ENCODE measurements at places on chromosomes 13 and 19.

DNA sequence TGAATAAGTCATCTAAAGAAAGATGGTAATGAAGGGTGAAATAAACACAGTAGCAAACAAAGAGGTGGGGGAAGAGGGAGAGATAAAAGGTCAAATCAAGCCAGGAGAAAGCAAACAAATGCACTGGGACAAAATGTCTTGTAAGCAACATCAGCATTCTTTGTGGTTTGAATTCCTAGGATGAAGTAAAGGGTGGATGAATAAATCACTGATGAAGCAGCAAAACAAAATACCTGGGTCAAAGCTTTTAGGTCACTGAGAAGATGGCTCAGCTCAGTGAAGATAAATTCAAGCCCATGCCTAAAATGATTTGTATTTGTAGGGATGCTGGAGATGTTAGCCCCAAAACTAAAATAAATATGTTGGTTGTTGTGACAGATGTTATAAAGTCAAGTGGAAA lies 86.5 kb upstream of the FBXL3 start:
- DNase-seq: no peak

- peak; percentile 15 for DNase-seq
Measured at GRCh38 chr13:21997726-21998125, 326.9 kb downstream of the FGF9 start.

DNA sequence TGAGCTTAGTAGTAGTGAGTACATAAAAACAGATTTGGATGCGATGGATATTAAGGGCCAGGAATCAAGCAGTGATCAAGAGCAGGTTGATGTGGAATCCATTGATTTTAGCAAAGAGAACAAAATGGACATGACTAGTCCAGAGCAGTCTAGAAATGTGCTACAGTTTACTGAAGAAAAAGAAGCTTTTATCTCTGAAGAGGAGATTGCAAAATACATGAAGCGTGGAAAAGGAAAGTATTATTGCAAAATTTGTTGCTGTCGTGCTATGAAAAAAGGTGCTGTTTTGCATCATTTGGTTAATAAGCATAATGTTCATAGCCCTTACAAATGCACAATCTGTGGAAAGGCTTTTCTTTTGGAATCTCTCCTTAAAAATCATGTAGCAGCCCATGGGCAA lies 11.4 kb downstream of the CHAMP1 start:
- DNase-seq: no peak

- DNase-seq: no peak
Measured at GRCh38 chr19:42831221-42832019, 48.1 kb downstream of the PSG1 start.

GRCh38 chr19:18203408-18203862 lies 407 bp downstream of the RAB3A start:
- peak; percentile 88 for DNase-seq

GRCh38 chr13:40483601-40484000 lies 182.8 kb downstream of the FOXO1 start:
- no peak for DNase-seq

GRCh38 chr13:108574856-108575255 lies 54.6 kb upstream of the MYO16 start:
- no peak for DNase-seq

DNA sequence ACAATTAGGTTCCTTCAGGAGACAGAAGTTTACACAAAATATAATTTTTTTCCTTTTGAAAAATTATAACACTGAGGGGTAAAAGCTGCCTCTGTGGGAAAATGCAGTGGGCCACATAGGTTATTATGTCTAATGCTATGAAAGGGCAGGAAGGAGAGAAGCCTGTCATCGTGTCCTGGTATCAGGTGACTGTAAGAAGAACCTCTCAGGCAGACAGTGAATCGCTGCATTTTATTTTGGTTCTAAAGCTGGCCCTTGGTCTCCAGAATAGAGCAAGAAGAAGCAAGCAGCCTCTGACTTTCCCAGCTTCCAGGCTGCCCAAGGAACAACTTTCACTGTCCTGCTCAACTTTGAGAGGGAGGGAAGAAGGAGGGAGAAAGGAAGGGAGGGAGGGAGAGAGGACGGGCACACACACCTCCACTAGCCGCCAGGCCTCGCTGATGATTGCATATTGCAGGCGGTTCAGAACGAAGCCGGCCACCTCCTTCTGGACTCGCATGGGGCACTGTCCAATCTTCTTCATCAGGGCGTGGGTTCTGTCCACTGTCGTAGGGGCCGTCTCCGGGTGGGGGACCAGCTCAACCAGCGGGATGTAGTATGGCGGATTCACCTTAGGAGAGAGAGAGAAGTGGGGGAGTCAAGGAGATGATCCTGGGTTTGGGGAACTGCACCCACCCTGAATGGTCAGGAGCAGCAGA lies 93.8 kb downstream of the CRYL1 start:
- no peak for DNase-seq

- DNase-seq: no peak
Measured at GRCh38 chr19:30959011-30959410, 390.2 kb downstream of the TSHZ3 start.

- DNase-seq: no peak
Measured at GRCh38 chr19:42662712-42663111, 68.0 kb upstream of the CEACAM8 start.

GRCh38 chr13:104008541-104009435 lies 942.6 kb upstream of the SLC10A2 start:
- no peak for DNase-seq

- DNase-seq: no peak
Measured at GRCh38 chr19:27935669-27936068, 1277.3 kb downstream of the UQCRFS1 start.

- peak; percentile 31 for DNase-seq
Measured at GRCh38 chr13:86710896-86711295, 911.7 kb upstream of the SLITRK6 start.

GRCh38 chr13:40583738-40584137 lies 82.7 kb downstream of the FOXO1 start:
- DNase-seq: no peak

- no peak for DNase-seq
Measured at GRCh38 chr13:86282442-86282841, 483.2 kb upstream of the SLITRK6 start.

- no peak for DNase-seq
Measured at GRCh38 chr13:104809483-104809882, 1726.0 kb downstream of the EFNB2 start.

- DNase-seq: no peak
Measured at GRCh38 chr13:101695870-101696516, 243.5 kb downstream of the ITGBL1 start.

DNA sequence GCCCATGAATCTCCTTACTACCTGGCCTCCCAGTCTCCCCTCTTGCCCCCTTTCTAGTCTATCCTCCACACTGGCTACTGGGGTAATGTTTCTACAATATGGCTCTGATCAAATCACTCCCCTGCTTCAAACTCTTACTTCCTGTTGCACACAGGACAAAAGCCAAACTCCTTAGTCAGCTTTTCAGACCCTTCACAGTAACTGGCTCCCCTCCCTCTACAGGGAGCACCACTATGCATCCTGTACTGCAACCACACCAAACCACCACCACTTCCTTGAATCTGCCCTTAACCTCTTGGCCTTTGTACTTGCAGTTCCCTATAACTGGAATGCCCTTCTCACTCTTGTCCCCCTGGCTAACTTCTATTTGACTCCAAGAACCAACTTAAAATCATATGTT lies 32.2 kb downstream of the DEDD2 start:
- DNase-seq: no peak

DNA sequence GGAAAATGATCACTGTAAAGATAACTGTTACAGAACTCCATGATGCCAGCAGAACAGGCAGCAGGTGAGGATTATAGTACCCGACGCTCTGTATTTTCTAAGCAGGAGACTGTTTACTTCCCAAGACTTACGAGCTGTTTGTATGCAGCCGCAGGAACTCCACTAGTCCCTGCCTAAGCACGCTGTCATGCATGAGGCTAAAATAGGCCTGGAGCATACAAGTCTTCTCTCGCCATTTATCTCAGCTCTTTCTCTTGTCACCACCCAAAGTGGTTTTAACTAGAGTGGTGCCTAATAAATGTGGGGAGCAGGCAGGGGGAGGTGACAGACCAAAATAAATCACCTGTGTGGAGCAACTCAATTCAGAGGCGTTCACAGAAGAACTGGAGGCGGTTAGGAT lies 175.8 kb downstream of the TDRD3 start:
- DNase-seq: peak; percentile 30

- DNase-seq: no peak
Measured at GRCh38 chr19:9044449-9044848, 34.2 kb upstream of the MUC16 start.

DNA sequence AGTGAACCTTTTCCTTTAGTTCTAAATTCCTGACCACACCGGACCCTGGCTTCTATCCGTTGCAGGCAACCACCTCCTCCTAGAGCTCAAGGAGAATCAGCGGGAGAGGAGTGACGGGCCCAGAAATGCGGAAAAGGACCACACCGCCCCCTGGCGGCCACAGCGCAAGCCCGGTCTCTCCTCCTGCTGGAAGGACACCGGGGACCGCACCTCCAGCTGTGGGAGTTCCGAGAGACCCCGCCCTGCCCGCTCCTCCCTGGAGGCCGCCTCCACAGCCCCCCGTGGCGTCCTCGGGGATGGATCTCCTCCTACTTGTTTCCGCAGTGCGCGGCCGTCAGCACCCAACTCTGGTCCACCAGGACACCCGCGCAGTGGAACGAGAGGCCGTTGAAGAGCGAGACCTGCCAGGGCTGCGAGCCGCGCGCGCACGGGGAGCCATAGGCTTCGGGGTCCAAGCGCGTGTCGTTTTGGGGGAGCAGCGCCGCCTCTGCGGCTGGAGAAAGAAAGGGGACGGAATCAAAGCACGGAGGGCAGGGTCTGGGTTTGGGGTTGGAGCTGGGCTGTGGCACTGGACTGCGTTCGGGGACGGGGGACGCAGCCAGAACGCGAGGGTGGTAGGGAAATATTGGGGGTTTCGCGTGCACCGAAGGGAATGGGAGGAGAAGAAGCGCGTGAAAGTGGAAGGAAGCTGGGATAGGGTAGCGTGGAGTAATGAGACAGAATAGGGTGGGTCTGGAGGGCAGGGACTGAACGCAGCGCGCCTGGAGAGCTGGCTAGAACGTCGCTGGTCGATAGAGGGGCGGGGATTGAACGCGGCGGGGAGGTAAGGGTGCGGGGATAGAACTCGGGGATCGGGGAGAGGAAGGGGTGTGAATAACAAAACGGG lies 2.5 kb downstream of the KLK10 start:
- peak; percentile 25 for DNase-seq

DNA sequence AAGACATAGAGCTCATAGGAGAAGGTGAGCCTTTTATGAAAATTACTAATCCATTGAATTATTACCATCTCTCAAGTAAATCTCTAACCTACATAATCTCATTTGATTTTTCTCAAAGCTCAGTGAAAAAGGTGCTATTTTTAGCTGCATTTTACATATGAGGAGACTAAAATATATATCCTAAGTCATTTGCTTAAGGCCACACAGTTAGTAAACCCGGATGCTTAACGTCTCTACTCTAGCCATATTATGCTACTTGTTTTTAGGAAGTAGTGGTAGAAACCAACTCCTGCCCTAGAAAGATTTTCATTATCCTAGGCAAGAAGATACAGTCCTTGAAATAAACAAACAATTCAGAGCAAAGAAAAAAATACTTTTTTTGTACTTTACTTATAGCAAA lies 108.9 kb downstream of the RBM26 start:
- no peak for DNase-seq

- no peak for DNase-seq
Measured at GRCh38 chr13:98976338-98976737, 1.5 kb downstream of the DOCK9 start.

DNA sequence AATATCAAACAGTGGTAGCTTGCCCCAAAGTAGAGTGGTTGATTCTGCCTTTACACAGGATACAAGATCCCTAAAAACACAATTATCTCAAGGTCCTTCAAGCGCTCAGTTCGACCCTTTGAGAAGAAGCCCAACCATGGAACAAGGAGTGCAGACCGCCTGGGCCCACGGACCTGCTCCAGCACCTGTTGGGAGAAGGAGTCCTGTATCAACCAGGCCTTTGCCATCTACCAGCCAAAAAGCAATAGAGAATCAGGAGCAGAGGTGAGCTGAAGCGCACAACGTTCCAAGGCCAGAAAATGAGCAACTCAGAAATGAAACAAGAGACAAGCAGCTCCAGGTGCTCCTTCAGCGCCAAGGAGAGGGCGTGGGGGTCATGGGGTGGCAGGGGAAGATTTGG lies 6.3 kb upstream of the LILRB3 start:
- DNase-seq: no peak

DNA sequence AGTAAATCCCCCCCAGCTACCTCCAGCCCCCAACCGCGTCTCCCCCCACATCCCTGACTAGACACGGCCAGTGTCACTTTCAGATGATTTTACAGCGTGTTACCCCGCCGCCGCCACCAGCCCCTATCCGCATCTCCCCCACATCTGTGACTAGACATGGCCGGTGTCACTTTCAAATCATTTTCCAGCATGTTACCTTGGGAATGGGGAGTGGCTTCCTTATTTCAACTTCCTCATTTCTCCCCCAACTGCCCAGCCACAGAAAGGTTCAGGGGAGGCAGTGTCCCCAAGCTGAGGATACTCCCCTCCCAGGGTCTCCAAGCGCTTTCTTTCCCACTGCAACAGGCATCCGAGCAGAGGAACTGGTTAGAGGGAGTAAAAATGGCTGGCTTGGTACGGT lies 18.4 kb downstream of the ADGRL1 start:
- no peak for DNase-seq

GRCh38 chr19:1651568-1652291 lies 685 bp downstream of the TCF3 start:
- peak; percentile 52 for DNase-seq

DNA sequence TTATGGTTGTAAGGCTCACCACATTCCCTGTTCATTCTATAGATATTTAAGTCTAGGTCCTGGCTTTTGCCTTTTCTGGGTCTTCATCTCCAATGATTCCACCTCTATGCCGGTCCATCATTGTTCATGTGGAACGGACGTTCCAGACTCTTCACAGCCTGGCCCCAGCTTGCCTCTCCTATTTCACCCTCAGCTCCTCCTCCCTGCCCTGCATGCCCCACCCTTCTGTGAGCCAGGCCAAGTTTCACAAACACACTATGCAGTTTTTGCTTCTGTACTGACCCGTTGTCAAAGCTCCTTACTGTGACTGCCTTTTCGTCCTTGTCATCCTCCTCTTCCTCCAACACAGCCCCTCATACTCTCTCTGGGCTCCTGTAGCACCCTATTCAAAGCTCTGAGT lies 31.3 kb downstream of the TEX26 start:
- DNase-seq: no peak

DNA sequence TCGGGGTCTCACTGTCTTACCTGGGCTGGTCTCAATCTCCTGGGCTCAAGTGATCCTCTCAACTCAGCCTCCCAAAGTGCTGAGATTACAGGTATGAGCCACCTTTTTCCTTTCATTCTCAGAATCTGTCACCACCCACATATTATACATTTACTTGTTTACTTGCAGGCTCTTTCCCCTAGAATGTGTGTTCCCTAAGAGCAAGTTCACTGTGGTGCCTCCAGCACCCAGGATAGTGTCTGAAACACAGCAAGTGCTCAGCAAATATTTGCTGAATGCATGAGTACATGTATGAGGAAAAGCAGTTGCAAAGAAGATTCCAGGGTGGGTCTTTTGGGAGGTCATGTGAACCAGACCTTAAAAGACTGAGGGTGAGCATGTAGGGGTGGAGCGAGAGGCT lies 96.8 kb downstream of the RGCC start:
- no peak for DNase-seq

- peak; percentile 0 for DNase-seq
Measured at GRCh38 chr19:20038358-20039202, 725 bp downstream of the ZNF682 start.

Measured in brain (organoid and tissue), 16 donors.